ENCODE measurements at places on chromosomes 16 and 17.

- peak; percentile 45 for DNase-seq
Observed at GRCh38 chr17:29292071-29292991, 1.6 kb downstream of the NUFIP2 start.

DNA sequence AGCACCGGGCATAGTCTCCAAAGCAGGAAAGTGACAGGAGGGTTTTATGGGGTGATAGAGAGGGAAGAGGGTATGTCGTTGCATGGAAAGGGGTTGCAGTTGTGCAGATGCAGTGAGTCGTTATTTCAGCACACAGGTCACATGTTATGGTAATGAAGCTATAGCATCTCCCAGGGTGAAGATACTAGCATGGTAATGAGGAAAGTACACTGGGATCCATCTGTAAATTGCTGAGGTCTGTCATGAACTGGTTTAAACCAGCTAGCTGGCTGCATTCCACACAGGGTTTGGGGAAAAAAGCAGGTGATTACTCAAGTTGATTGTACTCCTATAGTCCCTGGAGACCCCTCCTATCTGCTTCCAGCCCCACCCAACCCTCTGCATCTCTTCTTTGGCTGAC lies 11.7 kb downstream of the COX11 start:
- DNase-seq, result no peak

- no peak for DNase-seq
Observed at GRCh38 chr16:88202207-88202745, 180.5 kb upstream of the ZNF469 start.

DNA sequence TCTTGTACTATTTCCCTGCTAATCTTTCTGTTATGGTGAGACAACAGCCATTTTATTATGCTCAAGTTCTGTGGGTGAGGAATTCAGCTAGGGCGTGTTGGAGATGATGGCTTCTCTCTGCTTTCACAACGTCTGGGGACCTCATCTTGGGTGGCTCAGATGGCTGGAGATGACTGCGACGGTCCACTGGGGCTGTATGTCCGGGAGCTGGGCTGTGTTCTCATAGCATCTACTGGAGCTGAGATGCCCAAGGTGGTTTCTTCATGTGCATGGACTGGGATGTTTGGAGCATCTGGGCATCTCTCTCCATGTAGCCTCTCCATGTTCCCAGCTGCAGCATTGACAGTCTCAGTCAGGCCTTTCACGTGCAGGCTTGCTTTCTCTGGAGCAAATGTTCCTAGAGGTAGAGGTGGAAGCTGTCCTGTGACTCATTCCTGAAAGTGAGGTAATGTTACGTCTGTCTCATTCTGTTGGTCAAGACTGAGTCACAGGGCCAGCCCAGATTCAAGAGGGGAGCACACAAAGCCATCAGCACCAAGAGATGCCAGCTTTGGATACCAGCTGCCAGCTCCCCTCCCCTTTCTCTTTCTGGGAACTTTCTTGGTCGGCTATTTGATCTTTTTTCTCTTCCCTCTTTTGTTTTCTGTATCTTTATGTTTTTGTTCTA lies 96.2 kb downstream of the RAP1GAP2 start:
- no peak for DNase-seq

- no peak for DNase-seq
Observed at GRCh38 chr16:52597073-52597771, 50.3 kb upstream of the TOX3 start.

- DNase-seq, result peak; percentile 64
Observed at GRCh38 chr16:84013787-84014569, 28.6 kb downstream of the SLC38A8 start.

DNA sequence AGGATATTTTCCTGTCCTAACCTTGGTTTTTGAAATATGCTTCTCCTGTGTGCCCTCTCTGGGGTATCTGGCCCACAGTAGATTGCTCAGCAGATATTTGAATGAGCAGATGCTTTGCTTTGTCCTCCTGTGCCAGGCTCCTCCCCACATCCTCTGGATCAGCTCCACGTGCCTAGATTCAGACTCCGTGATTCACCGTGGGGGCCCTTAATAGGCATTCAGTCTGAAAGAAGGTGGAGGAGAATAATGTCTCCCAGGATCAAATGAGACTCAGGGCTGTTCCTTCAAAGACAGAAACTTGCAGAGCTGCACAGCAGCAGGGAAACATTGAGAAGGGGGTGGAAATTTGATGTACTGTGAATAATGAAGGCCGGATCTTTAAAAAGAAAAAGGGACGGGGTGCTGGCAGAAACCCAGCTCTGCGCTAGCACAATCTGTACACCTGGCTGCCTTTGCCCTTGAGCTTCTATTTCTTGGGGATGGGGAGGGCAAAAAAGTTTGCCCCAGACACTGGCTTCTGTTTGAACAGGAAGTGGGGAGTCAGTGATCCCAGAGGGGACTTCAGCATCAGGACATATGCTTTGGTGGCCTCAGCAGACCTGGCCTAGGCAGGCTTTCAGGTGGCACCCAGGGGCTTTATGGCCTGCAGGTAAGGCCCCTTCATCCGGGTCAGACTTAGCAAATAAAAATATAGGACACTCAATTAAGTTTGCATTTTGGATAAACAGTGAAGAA lies 15.9 kb upstream of the SLC12A3 start:
- no peak for DNase-seq

- DNase-seq, result no peak
Observed at GRCh38 chr16:425740-426114, 278 bp downstream of the RAB11FIP3 start.

DNA sequence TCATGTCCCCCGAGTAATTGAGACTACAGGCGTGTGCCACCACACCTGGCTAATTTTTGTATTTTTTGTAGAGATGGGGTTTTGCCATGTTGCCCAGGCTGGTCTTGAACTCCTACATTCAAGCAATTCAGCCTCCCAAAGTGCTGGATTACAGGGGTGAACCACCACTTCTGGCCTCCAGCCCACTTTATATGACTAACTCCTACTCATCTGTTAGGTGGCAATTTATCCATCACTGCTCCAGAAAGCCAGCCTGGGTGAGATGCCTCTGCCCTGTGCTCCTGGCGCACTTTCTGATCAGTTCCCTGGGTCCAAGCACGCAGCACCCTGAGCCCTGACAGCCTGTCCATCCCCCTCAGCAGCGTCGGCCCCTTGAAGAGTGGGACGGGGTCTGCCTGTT lies 29.4 kb downstream of the ADAM11 start:
- DNase-seq, result no peak

- DNase-seq, result no peak
Observed at GRCh38 chr17:48620461-48621139, 5.5 kb upstream of the HOXB8 start.

- DNase-seq, result no peak
Observed at GRCh38 chr16:56227936-56228335, 36.6 kb downstream of the GNAO1 start.

GRCh38 chr17:40348562-40349476 lies 15.7 kb downstream of the GJD3 start:
- DNase-seq, result no peak

GRCh38 chr17:35238821-35239220 lies 4.1 kb upstream of the SLFN5 start:
- DNase-seq, result no peak
